ENCODE measurements at places on chromosomes 7 and 10.
A peak's percentile ranks its signal among the peaks of the same experiment; 100 is the strongest.

DNA sequence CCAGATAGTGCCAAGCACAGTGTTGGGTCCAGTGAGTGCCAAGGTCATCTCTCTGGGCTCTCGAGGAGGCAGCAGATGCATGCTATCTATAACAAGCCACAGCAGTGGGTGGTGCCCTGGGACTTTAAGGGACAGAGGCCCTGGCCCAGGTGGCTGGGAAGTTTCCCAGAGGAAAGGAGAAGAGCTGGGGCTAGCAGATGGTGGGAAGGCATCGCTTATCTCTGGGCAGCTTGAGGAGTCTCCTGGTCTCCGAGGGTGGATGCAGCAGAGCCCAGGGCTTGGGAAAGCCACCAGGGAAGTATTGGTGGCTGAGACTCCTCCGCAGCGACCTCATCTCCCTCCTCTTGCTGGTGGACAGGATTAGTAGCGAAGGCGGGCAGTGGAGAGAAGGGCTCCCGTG is 63.4 kb upstream of the LRRC4 start:
- no peak for DNase-seq

DNA sequence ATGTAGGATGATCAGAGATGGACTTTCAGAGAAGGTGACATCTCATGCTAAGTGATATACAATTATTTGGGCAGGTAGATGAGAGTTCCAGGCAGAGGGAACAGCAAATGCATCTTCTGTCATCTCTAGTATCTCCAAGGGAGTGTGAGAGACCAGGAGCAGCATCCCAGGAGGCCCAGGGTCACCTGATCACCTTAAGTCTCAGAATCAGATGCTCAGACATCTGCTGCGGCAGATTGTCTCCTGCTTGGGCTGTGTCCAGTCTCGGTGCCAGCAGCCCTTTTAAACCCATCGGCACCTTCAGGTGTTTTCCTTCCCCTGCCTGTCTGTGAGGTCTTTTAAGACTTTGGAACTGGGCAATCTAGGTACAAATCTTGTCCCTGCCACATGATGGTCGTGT is 690.6 kb downstream of the LRMDA start:
- no peak for DNase-seq

DNA sequence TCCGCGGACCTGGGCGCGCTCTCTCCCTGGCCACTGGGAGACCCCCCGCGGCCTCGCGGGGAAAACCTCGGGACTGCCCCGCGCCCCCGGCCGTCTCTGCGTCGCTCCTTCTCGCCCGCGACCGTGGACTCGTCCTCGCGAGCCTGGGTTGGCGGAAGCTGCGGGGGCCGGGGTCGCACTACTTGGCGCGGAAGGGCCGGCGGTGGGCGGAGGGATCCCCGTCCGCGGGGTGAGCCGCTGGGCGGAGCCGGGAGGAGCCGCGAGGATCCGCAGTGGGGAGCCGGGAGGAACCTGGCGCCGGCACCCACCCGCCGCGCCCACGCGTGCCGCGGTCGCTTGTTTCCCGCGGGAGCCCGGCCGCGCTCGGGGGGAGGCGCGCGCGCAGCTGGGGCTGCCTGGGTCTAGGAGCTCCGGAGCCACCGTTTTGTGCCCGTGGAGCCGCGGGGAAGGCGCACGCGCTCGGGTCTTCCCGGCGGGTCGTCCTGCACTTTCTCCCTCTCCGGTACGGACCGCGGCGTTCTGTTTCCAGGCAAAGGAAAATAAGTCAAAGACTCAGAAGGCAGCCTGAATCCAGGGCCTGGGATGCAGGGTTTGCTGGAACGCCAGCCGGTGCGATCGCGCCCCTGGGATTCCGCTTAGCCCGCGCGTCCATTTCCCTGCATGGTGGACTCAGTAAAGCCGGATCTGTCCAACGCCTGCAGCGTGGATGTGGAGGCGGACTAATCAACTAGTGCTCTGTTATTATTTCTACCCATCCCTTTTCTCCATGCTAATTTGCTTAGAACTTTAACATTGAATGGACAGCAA is 28.7 kb upstream of the KMT2C start:
- DNase-seq: peak; percentile 39

- DNase-seq: no peak
These were observed 725.8 kb downstream of the PARD3 start for GRCh38 chr10:34089253-34089652.

GRCh38 chr10:106711313-106711906 is 453.1 kb downstream of the SORCS1 start:
- DNase-seq: no peak

DNA sequence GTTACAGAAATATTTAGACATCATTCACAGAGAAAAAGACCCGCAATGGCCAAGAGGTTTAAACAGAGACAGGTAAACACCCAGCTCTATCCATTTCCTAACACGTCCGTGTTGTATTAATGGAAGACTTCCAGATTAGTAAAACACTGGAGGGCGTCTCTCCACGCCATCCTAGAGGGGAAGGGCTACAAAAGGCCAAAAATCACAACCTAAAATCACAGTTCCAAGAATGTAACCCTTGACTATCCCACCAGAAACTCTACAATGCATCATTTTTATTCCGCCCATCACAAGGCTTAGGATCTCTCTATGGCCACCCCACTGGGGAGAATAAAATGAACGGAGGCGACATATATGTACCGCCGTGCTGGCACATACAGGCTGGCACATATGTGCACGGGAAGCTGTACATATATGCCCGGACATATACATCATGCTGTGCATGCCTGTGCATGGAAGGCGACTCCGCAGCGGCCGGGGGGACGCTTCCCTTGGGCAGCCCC is 734 bp downstream of the PCLO start:
- DNase-seq: no peak

- no peak for DNase-seq
These were observed 23.5 kb downstream of the ASB4 start for GRCh38 chr7:95509199-95509598.

DNA sequence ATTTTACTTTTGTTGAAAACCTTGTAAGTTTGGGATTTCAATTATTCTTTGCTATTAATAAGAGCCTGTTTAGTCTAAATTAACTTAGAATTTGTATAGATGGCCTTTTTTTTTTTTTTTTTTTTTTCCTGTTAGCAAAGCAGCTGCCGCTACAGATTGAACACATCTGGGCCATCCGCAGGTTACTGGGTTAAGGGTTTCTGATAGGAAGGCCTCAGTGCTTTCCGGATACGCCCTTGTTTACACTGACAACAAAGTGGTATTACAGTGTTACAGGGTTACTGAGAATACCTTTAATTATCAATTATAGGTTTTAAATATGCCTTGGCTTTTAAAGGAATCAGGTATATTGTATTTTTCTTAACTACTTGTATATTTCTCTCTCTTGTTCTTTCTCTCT is 76.8 kb downstream of the PTN start:
- no peak for DNase-seq

GRCh38 chr10:131183546-131184045 is 127.9 kb downstream of the TCERG1L start:
- DNase-seq: no peak

GRCh38 chr10:96651998-96652431 is 65.2 kb upstream of the TM9SF3 start:
- no peak for DNase-seq

DNA sequence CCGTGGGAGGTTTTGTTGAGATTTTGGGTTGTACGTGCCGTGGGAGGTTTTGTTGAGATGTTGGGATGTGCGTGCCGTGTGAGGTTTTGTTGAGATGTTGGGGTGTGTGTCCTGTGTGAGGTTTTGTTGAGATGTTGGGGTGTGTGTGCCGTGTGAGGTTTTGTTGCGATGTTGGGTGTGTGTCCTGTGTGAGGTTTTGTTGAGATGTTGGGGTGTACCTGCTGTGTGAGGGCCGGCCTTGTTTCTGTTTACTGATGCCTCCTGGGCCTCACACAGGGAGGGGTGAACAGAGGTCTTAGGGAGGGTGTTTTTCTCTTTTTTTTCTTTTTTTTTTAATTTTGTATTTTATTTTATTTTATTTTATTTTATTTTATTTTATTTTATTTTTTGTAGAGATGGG is 36.7 kb downstream of the INPP5A start:
- DNase-seq: no peak

DNA sequence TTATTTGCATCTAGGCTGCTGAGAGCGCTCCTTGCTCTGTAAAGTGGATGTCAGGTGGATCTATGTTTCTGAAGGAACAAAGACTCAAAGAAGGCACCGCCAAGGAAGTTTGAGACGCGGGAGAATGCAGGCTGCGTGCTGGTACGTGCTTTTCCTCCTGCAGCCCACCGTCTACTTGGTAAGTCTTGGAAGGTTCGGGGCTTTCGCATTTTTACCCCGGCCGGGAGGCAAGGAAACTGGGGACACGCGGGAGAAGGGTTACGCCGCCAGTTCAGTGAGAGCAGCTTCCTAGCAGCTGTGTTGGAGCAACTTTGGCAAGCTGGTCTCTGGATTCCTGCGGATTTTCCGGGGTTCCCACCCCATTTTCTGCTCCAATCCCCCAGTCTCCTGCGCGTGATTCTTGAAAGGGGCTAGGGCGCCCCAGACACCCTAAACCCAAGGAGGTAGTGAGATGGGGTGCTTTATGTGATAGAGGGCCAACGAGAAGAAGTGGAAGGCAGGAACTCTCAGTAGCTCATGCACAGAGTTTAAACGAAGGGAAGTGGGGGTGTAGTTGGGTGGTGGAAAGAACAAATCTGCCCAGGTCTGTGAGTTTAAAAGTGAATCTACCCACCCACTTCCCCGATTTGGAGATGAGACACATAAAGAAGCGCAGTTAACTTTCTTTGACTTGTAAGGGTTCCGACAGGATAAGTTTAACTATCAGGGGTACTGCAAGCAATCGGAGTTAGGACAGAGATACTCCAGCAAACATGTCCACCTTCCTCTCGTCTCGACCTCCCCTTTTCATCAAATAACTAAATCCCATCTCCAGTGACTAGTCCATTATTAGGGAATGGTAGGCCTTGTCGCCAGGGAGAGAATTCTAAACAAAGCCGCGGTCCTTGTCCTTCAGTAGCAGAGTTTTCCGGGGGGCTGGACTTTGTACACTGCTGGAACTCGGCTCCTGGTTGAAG is 2.5 kb downstream of the NXPH1 start:
- DNase-seq: no peak

DNA sequence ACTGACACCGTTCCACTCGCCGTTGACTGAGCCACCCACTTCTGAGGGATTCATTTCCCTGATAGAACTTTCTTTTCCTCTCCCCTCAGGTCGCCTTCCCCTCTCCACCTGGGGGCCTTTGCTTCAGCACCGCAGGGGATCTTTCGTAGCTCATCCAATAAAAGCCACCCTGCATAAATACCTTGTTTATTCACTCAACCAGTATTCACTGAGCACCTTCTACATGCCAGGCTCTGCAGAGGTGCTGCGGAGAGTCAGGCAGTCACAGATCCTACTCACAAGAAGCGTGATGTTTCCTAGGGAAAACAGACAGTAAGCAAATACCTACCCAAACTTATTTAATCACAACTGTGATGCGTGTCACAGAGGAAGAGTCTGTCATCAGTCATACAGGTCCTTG is 127.7 kb downstream of the TEX36 start:
- no peak for DNase-seq

DNA sequence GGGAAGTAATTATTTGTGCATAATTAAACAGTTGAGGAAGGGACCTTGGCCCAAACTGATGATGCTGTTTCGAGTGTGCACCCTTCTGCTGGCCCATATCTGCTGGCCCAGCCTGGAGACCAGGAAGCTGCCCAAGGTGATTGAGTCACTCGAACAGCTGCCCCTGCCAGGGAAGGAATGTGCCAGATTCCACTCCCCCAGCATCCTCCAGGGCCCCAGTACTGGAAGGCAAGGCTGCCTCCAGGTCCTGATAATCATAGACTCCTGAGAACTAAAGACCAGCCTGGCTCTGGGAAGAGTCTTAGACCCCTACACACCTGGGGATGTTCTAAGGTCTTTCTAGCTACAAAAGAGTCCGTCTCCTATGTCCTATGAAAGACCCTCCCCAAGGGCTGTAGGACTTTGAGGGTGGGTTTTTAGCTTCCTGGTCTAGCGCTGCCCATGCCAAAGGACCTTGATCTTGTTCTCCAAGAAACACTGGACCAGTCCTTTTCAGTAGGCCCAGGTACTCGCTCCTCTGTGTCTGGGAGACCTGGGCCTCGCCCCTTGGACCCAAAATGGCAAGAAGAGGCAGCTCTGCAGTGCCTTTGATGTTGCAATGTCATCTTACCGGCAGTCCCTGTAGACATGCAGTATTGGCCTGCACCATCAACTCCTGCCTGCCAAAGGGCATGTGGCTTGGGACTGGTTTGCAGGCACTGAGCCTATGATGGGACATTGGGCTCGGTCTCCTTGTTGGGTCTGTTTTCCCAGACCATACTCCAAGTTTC is 103.2 kb upstream of the GPR26 start:
- no peak for DNase-seq

DNA sequence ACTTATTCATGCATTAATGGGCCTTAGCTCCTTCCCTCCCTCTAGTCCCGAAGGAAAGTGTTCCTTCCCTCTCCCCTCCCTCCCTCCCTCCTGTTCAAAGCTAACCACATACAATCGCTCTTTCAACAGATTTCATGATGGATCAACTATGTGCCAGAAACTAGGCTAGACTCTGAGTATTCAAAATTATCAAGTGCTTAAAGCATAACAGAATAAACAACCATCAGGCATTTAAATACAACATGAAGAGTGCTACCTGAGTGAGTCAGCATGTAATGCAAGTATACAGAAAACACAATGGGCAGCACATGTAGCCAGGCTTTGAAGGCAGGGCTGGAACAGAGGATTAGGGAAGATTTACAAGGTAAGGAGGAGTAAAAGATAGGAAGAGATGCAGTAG is 11.3 kb downstream of the CHCHD3 start:
- DNase-seq: no peak

- no peak for DNase-seq
These were observed 9.2 kb downstream of the CDHR3 start for GRCh38 chr7:105972276-105972675.

- no peak for DNase-seq
These were observed 195.0 kb downstream of the PHF14 start for GRCh38 chr7:11168650-11169170.

DNA sequence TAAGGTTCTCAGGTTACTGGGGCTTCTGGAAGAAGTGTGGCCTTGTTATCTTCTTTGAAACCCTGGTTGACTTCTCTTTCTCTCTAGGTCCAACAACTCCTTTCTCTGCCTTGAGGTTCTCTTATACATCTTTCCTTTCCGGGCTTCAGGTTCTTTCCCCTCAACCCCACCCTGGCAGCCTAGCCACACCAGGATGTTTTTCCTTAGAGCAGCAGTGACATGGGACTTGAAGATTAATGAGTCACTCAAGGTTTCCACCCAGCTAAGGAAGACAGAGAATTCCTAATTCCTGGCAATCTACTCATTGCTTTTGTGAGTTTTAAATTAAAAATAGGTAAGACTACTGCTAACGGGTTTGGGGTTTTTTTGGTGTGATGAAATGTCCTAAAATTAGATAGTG is 121.8 kb upstream of the HPS1 start:
- no peak for DNase-seq

Data from skeletal muscle cell (primary cell).